ENCODE measurements at places on chromosomes 2 and 18.
A peak's percentile ranks its signal among the peaks of the same experiment; 100 is the strongest.

- no peak for DNase-seq
Observed at GRCh38 chr2:11659851-11660250, 10.1 kb downstream of the NTSR2 start.

GRCh38 chr2:195651046-195651445, 6.0 kb upstream of the SLC39A10 start:
- DNase-seq, result no peak

DNA sequence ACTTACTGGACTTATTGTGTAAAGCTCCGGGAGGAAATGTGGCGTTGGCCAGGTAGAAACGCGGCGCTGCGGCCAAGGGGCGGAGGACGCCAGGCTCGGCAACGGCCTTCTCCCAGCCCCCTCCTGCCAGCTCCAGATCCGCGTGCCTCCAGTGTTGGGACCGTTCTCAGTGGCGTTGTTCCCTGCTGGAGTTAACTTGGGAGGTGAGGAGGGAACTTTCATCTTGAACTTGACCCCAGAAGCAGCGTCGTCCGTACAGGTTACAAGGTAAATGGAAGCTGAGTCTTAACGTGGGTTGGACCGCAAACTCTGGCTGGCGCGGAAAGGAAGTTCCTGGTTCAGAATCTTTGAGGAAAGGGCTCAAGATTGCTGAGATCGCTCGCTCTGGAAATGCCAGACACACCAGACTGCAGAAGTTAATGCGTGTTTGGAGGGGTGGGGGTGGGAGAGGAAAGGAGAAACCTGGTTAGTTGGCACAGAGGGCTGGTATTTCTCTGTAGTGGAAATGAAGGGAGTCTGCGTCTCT, 1.3 kb downstream of the TANC1 start:
- peak; percentile 34 for DNase-seq

DNA sequence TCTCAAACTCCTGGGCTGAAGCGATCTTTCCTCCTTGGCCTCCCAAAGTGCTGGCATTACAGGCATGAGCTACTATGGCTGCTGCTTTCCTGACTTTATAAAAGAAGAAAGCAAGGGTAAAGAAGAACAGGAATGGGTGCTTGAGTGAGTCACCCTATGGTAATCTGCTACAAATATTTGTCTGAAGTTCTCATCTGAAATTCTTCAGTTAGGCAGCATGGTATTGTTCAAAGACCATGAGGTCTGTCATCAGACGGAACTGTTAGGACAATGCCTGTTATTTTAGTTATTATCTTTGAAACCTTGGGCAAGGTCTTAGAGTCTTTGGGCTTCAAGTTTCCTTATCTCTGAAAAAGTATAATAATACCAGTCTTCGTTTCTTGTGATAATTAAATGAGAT, 695.8 kb downstream of the RNF144A start:
- DNase-seq, result peak; percentile 25

DNA sequence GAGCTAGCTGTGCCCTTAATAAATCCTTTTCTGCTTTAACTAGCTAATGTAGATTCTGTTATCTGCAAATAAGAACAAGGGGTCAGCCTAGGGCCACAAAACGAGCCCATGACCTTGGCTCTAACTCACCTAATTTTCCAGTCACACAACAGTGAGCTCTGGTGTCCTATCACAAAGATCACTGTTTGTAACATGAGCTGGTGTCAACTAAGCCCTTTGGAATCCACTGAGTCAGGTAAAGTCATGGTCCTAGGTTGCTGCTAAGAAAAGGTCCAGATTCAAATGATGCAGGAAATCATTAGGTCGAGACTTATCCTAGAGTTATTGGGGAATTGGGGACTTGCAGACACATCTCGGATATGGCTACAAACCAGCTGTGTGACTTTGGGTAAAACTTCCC, 49.9 kb downstream of the ST8SIA5 start:
- DNase-seq, result no peak

GRCh38 chr2:235665661-235666212, 171.9 kb downstream of the AGAP1 start:
- DNase-seq, result peak; percentile 23

DNA sequence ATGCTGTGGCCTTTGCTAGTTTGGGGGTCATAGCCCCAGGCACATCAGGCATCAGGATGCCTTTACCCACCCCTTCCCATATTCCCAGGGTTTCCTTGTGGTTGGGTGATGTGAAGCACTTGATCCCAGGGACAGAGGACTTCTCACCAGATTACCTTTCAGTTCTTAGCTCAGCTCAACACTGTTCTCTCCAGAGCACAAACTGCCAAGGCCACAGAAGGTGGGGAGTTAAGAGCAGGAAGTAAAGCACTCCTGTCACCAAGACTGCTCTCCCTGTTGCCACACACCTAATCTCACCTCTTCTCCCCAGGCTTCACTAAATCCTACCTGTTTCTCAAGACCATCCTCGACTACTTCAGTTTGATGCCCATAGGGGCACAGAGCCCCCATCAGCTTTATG, 25.9 kb downstream of the FHOD3 start:
- DNase-seq, result no peak

DNA sequence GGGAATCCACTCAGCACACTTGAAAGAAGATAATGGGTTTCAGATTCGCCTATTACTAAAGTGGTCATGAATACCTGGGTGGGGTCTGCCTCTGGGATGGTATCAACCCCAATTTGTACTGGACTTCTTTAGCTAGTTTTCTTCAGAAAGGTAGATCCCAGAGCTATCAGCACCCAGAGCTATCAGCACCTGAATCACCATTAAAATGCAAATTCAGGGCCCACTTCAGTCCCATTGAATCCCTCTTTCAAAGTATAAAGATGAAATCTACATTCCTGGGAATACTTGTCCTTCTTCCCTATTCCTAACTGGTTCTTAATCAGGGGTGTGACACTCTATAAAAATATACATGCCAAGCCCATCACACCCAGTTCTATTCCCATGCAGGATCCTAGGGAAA, 914.3 kb downstream of the DCC start:
- DNase-seq, result no peak

- peak; percentile 20 for DNase-seq
Observed at GRCh38 chr18:49161627-49162026, 210.9 kb upstream of the SMAD7 start.

GRCh38 chr18:29588446-29589100, 1411.6 kb upstream of the CDH2 start:
- DNase-seq, result no peak

GRCh38 chr2:128750328-128751165, 431.9 kb upstream of the HS6ST1 start:
- DNase-seq, result no peak

GRCh38 chr18:75898651-75899050, 471.1 kb upstream of the SMIM21 start:
- no peak for DNase-seq

- DNase-seq, result no peak
Observed at GRCh38 chr18:58311390-58311789, 267.4 kb downstream of the NEDD4L start.

DNA sequence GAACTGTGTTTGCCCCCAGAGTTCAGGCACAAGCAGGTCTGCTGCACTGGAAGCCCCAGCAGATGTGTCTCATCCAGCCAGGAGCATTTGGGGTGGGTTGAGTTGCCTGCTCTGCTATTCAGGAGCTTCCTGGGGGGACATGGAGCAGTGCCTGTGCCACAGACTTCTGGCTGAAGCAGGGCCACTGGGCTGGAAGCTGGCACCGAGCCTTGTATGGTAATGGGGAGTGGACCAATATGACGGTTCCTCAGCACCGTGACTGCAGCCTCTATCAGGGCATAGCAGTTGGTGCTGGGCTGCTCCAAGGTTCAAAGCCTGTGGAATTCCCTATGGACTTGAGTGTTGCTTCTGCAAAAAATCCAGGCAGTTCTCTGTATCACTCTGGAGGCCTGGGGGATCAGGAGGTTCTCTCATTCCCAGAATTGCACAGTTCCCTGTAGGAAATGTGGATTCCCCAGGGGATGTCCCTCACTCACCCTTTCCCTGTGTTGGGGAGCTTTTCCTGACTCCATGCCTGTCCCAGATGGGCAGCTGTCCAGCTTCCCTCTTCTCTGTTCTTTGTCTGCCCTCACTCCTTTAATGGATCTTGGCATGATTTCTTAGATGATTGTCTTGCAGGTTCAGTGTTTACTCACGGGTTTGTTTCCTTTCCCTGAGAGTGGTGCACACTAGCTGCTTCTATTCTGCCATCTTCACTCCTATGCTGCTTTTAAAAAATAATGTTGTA, 37.2 kb upstream of the THSD7B start:
- DNase-seq, result no peak

DNA sequence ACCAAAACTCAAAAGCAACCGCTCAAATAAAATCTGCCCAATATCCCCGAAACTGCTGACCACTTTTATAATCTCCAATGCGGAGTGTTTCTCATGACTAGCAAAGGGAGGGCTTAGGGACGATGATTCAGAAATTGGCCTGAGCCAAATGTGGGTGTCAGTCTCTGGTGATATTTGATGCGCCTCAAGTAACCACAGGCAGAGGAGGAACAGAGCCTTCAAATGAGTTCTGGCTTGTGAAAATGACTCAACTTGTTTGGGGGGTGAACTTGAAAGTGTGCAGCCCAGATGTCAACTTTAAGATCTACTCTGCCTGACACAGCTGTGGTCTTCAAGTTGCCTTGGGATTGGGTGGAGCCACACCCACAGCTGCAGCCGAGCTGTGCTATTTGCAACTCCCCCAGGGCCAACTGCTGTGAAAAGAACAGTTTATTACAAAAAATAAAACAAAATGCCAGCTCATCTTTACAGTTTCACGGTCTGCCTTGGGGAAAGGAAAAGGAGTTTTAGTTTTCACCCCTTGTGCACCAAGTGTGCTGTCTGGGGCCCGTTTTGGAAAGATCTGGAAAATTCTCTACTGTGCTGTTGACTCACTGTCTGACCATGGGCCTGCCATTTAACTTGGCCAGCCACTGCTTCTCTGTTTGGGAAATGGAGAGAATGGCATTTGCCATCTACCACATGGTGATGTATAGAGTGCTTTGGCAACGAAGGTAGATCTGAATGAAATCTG, 222.1 kb downstream of the MTX2 start:
- peak; percentile 98 for DNase-seq

- peak; percentile 78 for DNase-seq
Observed at GRCh38 chr18:3450012-3450798, at the start of gene TGIF1. TSS of gene TGIF1 (plus strand) at chr18:3450172. CDS start at chr18:3450490, 318 bp downstream.

GRCh38 chr18:79933765-79934164, 17.7 kb downstream of the SLC66A2 start:
- DNase-seq, result peak; percentile 80

GRCh38 chr2:1505031-1505441, 91.8 kb downstream of the TPO start:
- DNase-seq, result no peak

- DNase-seq, result no peak
Observed at GRCh38 chr18:10153924-10154752, 240.3 kb downstream of the VAPA start.

DNA sequence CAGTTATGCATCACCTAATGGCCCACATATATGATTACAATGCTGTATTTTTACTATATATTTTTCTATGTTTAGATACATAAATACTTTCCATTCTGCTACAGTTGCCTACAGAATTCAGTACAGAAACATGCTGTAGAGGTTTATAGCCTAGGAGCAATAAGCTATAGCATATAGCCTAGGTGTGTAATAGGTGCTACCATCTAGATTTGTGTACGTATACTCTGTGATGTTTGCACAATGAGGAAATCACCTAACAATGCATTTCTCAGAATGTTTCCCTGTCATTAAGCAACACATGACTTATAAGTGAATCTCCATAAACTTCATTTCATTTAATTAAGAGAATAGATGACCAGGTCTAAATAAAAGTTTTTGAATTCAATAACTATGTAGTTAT, 43.5 kb downstream of the SLC38A11 start:
- DNase-seq, result no peak

GRCh38 chr18:33123862-33124518, 316.5 kb downstream of the CCDC178 start:
- DNase-seq, result no peak

DNA sequence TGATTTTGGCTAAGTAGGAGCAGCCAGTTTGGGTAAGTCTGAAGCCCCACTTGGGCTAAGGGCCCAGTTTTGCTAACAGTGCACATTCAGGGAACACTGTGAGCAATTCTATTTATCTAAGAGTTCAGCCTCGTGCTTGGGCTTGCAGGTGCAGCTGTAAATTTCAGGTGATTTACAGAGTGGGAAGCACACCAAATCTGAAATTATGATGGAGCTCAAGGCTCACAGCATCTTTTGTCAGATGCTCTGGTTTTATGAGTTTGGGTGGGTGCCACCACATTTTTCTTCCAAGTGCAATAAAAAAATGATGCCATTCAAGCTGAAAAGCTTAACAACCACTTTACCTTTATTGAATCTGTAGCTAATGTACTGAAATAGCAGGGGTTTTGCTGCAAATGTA, 671.2 kb downstream of the LRRTM4 start:
- DNase-seq, result no peak

DNA sequence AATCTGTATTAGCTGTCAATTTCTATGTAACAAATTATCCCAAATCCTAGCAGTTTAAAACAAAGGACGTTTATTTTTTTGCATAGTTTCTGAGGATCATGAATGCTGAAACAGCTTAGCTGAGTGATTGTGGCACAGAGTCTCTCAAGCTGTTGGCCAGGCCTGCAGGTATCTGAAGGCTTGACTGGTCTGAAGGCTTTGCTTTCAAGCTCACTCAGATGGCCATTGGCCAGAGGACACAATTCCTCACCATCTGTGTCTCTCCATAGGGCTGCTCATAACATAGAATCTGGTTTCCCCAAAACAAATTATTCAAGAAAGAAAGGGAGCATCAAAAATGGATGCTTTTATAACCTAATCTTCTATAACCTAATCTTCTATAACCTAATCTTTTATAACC, 33.7 kb downstream of the UNC80 start:
- DNase-seq, result no peak

- DNase-seq, result no peak
Observed at GRCh38 chr18:24187049-24187448, 48.2 kb downstream of the CABYR start.

DNA sequence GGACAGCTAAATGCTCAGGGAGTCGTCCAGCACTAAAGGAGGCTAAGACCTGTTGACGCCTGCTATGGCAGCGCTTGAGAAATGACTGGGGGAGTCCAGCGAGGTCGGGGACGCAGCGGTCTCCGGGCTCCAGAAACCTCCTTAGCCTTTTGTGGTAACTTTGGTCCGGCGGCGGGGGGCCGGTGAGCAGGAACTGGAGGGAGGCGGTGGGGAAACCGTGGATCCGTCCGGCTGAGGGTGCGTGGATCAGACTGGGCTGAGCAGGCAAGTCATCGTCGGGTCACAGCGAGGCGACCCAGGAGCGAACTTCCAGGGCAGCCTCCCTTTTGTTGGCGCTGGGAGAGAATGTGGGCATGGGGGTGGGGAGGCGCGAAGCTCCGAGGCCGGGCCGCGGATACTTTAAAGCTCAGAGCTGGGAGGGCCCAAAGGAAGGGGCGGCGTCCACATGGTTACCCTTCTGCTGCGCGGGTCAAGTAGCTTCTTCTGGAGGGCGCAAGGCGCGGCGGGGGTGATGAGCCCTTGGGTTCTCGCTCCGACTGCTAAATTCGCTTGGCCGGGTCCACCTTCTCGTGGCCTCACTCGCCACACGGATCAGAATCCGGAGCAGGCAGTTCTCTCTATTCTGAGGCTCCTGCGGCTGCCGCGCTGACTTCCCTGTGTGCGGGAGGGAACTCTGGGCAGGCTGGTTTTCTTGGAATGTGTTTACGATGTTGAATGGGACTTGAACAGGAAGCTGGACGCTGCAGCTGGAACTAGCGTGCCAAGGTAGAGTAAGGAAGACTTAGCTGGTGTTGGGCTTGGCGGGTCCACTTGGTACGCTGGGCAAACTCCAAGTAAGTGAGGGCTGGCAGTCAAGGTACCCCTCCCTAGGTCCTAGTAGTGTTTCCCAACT, 920 bp downstream of the GULP1 start:
- DNase-seq, result peak; percentile 89
